ENCODE measurements at places on chromosomes 16 and 17.

DNA sequence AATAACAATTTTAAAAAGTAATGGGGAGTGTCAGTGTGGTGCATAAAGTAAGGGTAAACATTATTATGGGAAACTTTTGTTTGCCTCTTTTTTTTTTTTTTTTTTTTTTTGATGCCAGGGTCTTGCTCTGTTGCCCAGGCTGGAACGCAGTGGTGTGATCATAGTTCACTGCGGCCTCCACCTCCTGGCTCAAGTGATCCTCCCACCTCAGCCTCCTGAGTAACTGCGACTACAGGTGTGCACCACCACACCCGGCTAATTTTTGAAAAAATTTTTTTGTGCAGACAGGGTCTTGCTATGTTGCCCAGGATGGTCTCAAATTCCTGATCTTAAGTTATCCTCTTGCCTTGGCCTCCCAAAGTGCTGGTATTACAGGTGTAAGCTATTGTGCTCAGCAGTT is 10.7 kb downstream of the TAOK1 start:
- no peak for DNase-seq

DNA sequence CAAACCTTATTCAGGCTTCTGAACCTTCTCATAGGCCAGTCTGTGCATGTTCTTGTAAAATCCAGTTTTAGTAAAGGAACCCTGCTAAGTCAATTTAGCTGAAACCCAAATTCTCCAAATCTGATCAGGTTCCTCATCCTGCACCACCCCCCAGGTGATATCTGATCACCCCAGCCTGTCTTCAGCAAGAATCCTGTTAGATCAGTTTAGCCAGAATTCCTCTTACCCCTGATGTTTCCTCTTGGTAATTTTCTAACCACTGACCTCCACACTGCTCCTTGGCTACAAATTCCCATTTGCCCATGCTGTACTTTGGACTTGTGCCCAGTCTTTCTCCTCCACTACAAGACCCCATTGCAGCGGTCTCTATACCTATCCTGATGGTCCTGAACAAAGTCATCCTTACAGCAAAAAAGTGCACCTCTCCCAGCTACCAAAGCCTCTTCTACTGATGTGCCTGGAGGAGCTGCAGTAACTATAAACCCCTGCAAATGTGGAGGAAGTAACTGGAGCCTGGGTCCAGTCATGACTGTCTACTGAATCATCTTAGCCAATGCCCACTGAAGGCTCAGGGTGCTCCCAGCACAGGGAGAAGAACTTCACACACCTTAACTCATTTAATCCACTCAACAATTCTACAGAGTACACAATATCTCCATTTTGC is 23.8 kb downstream of the TEX14 start:
- no peak for DNase-seq

- peak; percentile 40 for DNase-seq
Observed at GRCh38 chr16:23182206-23182678, 303 bp upstream of the SCNN1G start.

DNA sequence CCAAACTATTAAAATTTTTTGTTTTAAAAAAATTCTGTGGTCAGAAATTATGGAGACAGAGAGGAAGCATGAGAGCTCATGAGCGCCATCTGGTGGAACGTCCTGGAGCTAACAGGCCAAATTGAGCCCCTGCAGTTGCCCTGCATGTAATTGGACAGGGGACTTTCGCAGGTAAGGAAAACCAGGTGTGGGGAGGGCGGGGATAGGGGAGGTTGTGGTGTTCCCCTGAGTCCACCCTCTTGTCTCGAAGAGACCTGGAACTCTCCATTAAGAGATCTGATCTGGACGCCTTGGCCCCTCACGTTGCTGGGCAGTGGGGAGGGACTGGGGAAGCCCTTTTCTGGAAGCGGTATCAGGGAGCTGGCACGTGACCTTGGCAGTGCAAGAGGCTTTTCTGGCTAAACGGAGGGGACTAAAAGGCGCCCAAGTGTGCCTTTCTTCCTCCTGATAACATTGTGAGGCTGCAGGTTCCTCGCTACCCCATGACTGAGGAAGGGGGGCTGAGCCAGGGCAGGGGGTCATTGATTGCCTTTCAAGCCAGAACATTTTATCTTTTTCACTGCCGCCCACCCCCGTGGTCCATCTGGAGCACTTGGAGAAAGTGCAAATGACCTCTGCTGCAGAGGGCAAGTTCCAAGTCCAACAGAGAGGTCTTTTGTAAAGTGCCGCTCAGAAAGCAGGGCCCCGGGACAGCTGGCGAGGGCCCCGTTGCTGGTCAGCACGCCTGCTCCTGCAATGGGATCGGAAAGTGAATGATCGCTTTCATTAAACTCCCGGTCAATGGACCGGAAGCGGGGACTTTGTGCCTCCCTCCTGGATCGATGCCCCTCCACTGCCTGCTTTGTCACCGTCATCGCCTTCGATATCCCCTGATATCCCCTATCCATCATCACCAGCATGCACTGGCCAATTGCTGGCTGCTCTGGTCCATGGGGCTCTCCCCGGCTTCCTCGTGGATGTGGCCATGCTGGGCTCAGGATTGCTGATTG is 18.4 kb downstream of the PDILT start:
- peak; percentile 50 for DNase-seq

GRCh38 chr16:1870365-1871082 is 1.4 kb downstream of the MEIOB start:
- DNase-seq, result no peak

GRCh38 chr16:12341423-12341822 is 364.9 kb downstream of the SNX29 start:
- DNase-seq, result no peak

DNA sequence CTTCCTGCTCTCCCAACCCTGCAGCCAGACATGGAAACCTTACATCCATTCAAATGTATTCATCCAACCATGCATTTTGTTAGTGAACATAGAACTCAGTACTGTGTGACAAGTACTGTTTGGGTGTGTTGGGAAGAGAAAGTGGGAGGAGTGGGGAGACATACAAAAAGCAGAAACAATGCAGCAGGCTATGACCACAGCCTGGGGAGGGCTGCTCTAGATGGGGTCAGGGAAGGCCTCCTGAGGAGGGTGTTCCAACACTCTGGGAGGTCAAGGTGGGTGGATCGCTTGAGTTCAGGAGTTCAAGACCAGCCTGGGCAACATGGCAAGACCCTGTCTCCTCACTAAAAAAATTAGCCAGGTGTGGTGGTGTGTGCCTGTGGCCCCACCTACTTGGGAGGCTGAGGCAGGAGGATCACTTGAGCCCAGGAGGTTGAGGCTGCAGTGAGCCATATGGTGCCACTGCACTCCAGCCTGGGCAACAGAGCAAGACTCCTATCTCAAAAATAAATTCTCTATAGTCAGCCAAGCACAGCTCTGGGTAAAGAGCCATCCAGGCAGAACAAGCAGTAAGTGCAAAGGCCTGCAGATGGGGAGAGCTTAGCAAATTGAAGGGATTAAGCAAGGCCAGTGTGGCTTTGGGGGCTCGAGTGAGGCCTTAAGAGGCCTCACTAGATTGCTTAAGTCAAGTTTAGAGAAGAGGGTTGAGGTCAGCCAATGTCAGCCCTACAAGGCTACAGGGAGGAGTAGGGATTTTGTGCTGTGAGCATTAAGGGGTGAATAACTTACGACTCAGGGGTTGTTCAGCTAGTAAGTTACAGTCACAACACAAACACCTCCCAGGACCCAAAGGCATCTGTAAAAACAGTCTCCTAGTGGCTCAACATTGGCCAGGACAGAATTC is 5.5 kb downstream of the SLC13A2 start:
- no peak for DNase-seq

GRCh38 chr17:29107084-29107483 is 64.1 kb downstream of the PIPOX start:
- DNase-seq, result no peak

GRCh38 chr16:46974352-46974751 is 878 bp upstream of the DNAJA2 start:
- no peak for DNase-seq

DNA sequence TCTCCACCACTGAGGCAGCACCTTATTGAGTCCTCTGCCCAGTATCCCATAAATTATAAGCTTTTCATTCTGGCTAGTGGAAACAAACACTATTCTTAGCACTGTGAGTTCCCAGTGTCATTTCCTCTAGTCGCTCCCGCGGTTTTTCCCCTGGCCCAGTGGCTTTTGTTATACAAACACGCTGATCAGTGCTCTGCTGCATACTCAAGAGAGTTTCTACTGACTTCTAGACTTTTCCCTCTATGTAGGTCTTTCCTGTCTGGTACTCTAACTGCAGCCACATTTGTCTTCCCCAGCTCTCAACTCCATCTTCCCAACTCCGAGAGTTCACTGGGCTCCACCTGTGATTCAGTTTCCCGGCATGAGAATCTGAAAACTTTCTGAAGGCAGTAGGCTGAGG is 556.6 kb upstream of the SALL1 start:
- DNase-seq, result no peak

GRCh38 chr16:30096862-30097563 is 1.0 kb upstream of the YPEL3 start:
- no peak for DNase-seq

GRCh38 chr16:11067697-11068141 is 123.4 kb downstream of the CLEC16A start:
- no peak for DNase-seq

GRCh38 chr17:66893382-66893781 is 58.5 kb downstream of the CACNG5 start:
- no peak for DNase-seq

DNA sequence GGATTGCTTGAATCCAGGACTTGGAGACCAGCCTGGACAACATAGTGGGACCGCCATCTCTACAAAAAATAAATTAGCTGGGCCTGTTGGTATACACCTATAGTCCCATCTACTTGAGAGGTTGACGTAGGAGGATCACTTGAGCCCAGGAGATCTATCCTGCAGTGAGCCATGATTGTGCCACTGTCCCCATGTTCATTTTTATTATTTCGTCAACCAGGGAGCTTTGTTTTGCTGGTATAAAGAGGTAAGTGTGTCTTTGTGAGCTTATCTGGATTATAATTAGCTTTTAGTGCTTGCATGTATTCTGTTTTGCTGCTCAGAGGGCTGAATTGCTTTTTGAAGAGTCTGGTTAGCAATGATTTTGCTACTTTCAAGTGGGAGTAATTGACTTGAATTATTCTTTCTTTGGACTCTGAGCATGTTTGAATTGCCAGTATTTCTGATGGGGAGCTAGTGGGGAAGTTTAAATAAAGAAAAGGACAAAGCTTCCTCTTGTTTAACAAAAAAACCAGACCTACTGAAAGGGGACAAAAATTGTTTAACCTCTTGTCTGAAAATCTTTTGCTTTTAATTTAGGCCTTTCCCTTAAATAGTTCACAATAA is 31.6 kb upstream of the BCAS3 start:
- DNase-seq, result no peak

DNA sequence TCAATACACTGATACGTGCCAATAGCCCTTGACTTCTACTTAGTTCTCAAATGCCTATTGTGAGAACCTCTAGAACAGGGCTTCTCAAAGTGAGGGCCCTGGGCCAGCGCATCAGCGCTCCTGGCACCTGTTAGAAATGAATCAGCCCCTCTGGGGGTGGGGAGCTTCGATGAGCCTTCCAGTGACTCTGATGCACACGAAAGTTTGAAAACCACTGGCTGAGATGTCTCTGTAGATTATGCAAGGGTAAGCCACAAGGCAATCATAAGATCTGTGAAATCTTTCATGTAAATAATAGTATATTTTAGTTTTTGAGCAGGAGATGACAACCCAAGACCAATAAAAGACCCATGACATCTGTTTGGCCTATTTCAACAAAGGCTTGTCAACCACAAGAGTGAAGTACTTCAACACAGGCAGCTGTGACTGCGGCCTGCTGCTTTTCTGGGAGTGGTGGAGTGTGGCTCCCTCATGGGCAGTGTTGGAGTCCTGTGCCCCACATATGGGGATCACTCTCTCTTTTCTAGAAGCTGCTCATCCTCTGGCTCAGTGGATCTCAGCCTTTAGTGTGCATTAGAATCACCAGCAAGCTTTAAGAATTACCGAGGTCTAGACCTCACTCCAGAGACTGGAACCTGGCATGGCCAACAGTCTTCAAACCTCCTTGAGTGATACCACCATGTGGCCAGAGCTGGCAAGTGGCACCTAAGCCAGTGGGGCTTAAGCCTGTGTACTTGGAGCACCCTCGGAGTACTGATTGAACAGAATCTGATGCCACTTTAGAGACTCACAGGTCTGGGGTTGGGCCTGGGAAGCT is 5.8 kb downstream of the MTHFSD start:
- no peak for DNase-seq

DNA sequence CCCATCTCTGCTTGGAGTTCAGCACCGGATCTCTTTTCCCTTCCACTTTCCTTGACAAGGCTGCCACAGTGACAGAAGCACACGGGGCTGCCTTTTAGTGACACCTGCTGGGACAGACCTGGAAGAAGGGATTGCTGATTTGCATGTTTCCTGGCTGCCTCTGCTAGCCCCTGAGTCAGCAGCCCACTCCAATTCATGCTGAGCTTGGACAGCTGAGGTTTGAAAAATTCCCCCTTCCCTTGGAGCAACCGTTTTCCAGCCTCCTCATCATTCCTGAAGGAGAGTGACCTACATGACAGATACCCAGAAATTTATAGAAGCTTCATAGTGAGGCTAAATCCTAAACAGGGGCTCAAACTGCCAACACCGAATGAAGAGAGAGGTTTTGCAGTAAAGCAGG is 18.8 kb upstream of the RBL2 start:
- DNase-seq, result no peak

DNA sequence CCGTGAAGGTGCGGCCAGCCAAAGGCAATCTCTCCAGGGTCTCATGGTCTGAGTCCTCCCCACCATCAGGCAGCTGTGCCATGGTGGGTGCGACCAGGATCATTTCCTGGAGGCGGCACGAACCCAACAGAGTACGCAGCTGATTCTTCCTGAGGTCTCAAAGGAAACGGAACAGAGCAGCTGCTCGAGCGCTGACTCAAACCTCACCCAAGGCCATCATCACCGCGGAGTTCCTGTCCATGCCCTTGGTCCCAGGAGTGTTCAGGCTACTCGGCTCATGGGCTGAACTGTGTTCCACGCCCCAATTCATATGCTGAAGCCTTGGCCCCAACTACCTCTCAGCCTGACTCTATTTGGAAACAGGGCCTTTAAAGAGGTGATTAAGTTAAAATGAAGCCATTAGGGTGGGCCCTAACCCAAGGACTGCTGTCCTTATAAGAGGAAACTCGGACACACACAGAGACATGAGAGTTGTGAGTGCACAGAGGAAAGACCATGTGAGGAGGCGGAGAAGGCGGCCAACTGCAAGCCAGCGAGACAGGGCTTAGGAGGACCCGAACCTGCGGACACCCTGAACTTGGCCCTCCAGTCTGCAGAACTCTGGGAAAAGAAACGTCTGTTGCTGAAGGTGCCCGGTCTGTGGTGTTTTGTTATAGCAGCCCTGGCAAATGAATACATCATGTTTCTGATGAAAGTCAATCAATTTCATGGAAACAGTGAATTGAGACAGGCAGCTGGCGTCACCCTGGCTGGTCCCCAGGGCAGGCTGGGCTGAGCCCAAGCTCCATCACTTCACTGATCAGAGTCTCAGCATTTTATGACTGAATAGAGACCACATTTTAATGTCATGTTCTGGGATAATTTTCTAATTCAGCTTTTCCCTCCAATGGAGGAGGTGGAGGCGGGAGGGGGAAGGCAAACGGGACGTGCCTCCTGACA is 13.7 kb downstream of the MXRA7 start:
- DNase-seq, result no peak

GRCh38 chr16:72464597-72465368 is 292.8 kb upstream of the PMFBP1 start:
- no peak for DNase-seq
